Dermis microvascular lymphatic vessel endothelial cell (primary cell): ENCODE measurements at places on chromosomes 7 and 10. TPM values are rescaled to one million over a fixed set of nuclear protein-coding genes. Genes with fewer than 3 reads are reported as not detected.

- no peak for DNase-seq
These were observed 282.7 kb downstream of the BAMBI start for GRCh38 chr10:28959850-28960501.

The HOXA4 gene
- total RNA-seq, result 0.51 TPM in 2 replicates

The PNLIPRP3 gene
- total RNA-seq, result under 0.01 TPM in 1 of 2 replicates, not detected in the other

DNA sequence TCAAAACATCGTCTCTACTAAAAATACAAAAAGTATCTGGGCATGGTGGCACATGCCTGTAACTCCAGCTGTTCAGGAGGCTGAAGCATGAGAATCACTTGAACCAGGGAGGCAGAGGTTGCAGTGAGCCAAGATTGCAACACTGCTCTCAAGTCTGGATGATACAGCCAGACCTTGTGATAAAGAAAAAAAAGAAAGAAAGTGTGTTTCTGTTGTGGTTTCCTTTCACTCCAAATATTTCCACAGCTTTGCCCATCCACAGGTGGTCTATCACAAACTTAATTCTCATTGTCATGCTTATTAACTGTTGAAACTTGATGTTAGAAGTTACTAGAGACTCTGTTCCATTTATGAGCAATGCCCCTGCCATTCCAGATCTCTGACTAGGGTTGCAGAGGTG lies 316.0 kb upstream of the SEMA3C start:
- no peak for DNase-seq

DNA sequence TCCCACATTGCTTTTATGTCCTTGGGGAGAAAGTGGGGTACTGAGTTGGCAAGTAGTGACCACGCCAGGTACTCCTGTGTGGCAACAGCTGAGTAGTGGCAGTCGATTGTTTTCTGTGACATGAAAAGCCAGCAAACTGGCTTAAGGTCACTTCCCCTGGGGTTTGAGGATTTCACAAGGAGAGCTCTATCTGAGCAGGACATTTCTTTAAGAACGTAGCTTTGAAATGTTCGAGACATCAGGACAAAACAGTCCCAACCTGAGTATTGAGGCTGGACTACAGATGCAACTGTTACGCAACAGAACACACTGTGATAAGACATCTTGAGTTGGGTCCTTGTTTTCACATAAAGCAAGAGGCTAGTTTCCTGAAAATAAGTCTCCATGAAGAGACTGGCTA lies 146.7 kb upstream of the KLF14 start:
- DNase-seq, result no peak

DNA sequence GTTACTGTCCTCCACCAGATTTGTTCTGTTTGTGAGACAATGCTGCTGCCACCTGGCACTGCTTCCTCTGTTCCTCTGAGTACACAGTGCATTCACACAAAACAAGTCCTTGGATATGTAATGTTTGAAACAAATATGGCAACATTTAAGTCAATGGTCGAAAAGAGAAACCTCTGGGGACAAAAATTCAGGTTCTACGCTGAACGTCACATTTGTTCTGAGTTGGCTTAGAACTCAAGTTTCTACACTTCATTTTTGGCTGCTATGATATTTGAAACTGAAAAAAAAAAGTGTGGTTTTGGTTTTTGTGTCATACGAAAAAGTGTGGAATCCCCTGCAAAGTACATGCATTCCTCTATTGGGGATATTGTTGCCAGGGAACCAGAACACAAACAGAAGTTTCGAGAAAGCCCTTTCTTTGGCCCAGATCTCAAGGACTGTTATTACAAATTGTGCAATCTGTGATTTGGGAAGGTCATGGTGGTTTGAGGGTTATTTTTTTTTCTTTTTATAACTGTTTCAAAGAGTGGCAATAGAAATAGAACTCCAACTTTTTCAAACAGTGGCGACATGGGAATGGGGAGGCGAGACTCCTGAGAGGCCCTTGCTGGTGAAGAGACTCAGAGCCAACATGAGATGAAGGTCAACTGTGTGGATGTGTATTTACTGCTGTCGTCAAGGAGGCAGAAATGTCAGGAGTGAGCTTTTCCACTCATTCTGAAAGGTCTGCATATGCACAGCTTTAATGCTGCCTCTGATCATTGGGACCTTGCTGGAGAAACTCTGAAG lies 127.5 kb downstream of the CUBN start:
- DNase-seq, result peak; percentile 60

DNA sequence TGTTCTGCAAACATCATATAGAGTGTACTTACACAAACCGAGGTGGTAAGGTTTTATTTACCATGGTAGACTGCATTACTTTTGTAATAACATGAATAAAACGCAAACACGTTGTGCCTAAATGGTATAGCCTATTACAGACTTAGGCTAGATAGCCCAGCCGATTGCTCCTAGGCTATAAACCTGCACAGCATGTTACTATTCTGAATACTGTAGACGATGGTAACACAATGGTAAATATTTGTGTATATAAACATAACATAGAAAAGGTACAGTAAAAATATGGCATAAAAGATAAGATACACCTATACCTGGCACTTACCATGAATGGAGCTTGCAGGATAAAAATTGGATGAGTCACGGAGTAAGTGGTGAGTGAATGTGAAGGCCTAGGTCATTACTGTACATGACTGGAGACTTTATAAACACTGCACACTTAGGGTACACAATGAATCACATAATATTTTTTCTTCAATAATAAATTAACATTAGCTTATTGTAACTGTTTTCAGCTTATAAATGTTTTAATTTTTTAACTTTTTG lies 16.3 kb downstream of the AKR1D1 start:
- no peak for DNase-seq

The RBP4 gene
- total RNA-seq, result not detected in 2 replicates

The VSTM4 gene
- total RNA-seq, result 0.39 and 3.0 TPM in 2 replicates

GRCh38 chr10:4407783-4408182 lies 418.2 kb upstream of the AKR1E2 start:
- peak; percentile 49 for DNase-seq

- no peak for DNase-seq
These were observed 170.9 kb upstream of the CDK1 start for GRCh38 chr10:60607372-60607771.

The AMPH gene
- 0.13 TPM in 1 of 2 replicates, not detected in the other for total RNA-seq

- no peak for DNase-seq
These were observed 103.7 kb upstream of the ZMIZ1 start for GRCh38 chr10:78964952-78965633.

GRCh38 chr7:50376056-50376820 lies 71.7 kb downstream of the IKZF1 start:
- DNase-seq, result no peak

The FAM25A gene
- not detected in 2 replicates for total RNA-seq

The ANKRD7 gene
- total RNA-seq, result 0.13 TPM in 2 replicates

GRCh38 chr10:71371750-71372166 lies 25.0 kb upstream of the CDH23 start:
- no peak for DNase-seq

The INHBA gene
- 0.51 and 1.3 TPM in 2 replicates for total RNA-seq

DNA sequence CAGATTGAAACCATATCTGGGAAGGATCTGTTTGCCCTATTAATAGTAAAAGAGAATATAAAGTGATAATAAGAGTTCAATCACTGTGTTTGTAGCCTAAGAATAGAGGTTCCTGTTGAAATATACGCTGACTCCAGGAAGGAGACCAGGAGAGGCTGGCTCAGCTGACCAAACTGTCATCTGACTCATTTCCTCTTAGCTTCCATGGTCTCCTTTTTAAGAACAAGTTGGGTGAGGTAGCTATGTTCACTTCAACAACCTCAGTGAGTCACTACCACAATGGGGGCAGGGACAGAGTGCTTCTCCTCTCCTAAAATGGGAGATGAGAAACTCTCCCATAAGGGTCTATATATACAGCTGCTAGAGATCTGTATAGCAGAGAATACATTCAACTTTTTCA lies 543.3 kb downstream of the CALN1 start:
- no peak for DNase-seq

- DNase-seq, result no peak
These were observed 34.4 kb downstream of the AGR3 start for GRCh38 chr7:16847381-16847860.

GRCh38 chr7:101903515-101903868 lies 86.1 kb downstream of the CUX1 start:
- DNase-seq, result no peak

The KCND2 gene
- 0.13 and 0.38 TPM in 2 replicates for total RNA-seq

GRCh38 chr7:41648501-41648900 lies 54.4 kb downstream of the INHBA start:
- no peak for DNase-seq

GRCh38 chr10:86269332-86269731 lies 97.3 kb downstream of the GRID1 start:
- DNase-seq, result no peak

GRCh38 chr10:100723770-100724530 lies 21.4 kb upstream of the PAX2 start:
- no peak for DNase-seq

The SOSTDC1 gene
- not detected in 2 replicates for total RNA-seq

GRCh38 chr10:77638321-77639101 lies 903 bp upstream of the KCNMA1 start:
- DNase-seq, result peak; percentile 33

The SLC26A4 gene
- 10.4 and 18.2 TPM in 2 replicates for total RNA-seq

DNA sequence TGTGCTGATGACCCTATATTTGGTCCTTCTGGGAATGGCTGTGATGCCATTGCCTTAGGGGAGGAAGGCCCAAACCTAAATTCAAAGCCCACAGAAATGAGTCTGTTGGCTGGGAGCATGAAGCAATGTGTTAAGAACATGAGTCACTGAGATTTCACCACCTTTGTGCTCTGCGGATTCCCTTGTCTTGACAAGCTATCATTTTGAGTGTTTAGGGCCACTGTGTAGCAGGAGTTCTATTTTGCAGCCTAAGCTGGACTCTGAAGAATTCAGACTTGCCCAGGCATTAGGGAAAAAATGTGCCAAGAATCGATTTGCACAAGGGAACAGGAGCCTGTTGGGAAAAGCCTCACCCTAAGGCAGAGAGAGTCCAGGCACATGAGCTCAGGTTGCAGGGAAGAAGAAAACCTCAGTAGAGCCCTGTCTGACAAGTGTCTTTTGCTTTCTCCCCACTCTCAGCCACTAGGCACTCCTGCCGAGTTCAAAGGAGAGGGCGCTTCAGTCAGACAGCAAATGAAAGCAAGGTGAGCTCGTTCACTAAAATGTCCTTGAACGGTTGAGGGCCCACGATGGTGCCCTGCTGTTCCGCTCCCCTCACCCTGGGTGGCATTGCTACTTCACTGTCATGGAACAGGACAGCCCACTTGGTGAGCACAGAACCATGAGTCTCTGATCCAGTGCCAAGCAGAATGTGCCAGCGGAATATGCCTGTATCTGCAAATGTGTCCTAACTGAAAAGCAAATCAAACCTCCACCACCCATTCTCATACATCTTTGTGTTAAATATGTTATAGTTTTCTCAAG lies 93.6 kb downstream of the PRLHR start:
- no peak for DNase-seq

The ELN gene
- 6.2 and 31.0 TPM in 2 replicates for total RNA-seq

The ZNF853 gene
- total RNA-seq, result 0.90 and 4.6 TPM in 2 replicates

DNA sequence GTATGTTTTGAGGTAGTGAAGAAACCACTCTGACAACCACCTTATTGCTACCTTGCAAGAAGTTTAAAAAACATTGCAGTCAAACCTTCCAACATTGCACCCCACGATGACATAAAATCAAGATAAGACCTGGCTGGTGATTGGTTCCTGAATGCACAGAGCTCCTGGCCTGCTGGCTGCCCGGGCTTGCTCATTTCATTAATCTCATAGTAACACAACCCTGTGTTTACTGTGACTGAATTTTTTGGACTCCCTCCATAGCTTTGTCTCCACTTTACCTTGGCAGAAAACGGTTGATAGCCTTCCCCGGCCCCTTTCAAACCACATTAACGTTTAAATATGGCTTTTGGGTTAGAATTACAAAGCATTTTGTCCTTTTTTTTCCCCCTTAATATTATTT lies 27.5 kb downstream of the VWA2 start:
- DNase-seq, result peak; percentile 16

DNA sequence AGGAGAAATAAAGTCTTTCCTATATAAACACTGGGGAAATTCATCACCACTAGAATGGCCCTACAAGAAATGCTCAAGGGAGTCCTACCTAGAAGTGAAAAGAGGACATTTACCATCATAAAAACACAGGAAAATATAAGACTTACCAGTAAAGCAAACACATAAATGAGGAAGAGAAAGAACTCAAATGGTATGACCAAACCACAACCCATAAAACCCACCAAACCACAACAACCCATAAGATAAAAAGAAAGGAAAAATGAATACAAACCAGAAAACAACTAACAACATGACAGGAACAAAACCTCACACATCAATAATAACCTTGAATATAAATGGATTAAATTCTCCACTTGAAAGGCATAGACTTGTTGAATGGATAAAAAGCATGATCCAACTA lies 71.9 kb upstream of the DIP2C start:
- no peak for DNase-seq

GRCh38 chr7:128955981-128956380 lies 18.3 kb downstream of the IRF5 start:
- no peak for DNase-seq

DNA sequence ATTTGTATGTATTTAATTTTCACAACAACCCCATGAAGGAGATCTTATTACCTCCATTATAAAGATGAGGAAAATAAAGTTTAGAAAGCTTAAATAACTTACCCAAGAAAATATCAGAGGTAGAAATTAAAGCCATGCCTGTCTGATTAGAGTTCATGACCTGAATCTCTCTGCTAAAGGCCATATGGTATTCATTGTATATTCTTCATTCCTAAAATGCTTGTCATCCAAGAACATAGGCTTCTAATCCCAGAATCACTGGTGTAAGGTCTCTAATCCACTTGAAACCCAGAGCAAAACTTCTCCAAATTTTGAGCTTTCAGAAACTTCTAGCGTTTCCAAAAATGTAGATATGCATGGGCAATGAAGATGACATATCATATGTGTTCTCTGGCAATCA lies 72.3 kb upstream of the YAE1 start:
- no peak for DNase-seq

GRCh38 chr10:9957351-9957750 lies 1060.3 kb upstream of the CELF2 start:
- DNase-seq, result no peak

The SERPINE1 gene
- 81.9 and 88.2 TPM in 2 replicates for total RNA-seq

DNA sequence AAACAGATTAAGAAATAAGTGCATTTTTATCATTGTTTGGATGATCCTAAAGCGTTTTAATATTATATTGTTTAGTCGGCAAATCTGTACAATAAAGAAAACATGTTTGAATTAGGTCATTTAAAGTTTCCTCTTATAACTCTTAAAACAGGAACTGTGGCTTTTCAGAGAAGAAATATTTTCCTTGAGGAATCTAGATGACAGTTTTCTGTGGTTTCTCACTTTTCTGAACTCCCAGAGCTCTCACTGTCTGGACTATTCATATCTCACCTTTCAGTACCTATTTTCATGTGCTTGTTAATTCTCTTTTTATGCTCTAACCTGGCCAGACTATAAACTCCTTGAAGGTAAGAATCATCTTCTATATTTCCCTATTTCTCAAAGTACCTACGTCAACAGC lies 135.1 kb downstream of the CHN2 start:
- DNase-seq, result no peak

The CALCR gene
- not detected in 2 replicates for total RNA-seq

The DRGX gene
- not detected in 2 replicates for total RNA-seq

DNA sequence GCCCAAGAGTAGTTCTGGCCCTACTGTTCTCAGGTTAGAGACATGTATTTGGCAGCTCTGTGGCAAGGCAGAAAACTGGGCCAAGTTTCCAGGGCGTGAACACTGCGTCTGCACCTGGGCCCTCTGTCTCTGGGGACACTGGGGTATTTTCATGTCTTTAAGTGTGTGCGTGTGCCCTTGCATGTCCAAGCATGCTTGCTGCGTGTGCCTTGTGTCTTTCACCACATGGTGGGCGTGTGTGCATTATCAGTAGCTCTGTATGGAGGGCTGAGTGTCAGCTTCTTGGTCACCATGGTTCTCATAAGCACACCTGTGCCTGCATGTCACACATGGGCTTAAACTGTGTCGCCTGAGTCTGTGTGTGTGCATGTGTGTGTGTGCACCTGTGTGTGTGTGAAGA lies 69.3 kb downstream of the HIPK2 start:
- no peak for DNase-seq
